ENCODE measurements at places on chromosomes 5 and 9.

DNA sequence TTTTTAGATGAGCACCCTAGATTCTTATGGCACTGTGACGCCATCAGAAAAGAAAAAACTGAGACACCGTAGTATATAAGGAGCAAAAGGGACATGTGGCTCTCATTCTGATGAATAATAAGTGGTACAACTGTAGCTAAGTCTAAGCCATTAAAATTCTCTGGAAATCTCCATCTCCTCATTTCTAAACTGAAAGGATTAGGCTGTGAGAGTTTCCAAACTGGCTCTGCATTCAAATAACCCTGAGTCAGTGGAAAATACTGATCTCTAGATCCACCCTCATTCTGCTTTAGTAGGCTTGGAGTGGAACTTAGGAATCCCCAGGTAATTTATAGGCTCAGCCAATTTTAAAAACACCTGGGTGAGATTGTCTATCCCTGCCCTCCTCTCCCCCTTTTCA lies 28.5 kb downstream of the PTAR1 start:
- peaks cover 57% of the 10 kb centered on the region for H3K36me3 ChIP-seq
- DNase-seq: no peak
- peaks cover 15% of the 10 kb centered on the region for H3K4me1 ChIP-seq

- peaks cover 32% of the 10 kb centered on the region for H3K27me3 ChIP-seq
- H3K27ac ChIP-seq: no peak overlapping the region
- H3K4me1 ChIP-seq: no peaks in the 10 kb centered on the region
- DNase-seq: no peak
- H3K36me3 ChIP-seq: peaks cover 2% of the 10 kb centered on the region
- no peak overlapping the region for H3K4me3 ChIP-seq
These were observed 230.9 kb downstream of the GADD45G start for GRCh38 chr9:89835666-89836065.

DNA sequence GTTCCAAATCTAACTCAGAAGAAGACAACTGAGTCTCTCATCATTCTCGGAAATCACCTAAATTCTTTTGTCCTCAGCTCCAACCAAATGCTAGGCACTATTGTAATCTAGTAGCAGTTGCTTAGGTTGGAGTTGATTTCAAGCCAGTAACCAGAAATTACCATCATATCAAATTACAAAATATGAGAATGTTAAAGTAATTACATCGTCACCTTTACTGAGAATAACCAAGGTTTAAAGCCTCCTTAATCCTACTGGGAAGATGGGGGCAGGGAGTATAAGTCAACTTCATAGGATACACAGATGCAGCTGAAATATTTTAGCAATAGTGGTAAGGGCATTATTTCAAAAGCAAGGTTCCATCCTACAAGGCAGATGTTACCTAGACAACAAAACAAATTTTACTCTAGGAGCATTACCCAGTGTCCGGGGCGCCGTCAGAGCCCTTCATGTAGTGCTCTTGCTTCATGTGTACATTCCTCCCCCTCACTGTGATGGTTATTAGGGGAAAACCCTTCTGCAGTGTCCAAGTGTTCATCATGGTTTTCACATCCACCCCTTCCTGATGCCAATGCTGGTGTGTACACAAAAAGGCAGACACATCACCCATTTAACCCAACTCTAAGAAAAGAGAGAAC lies 19.5 kb downstream of the ERAP1 start:
- peak overlapping the region; percentile 47 for H3K27ac ChIP-seq
- no peak overlapping the region for H3K4me3 ChIP-seq
- no peaks in the 10 kb centered on the region for H3K27me3 ChIP-seq
- no peaks in the 10 kb centered on the region for H3K4me1 ChIP-seq

GRCh38 chr9:100222674-100223073 lies 123.6 kb downstream of the INVS start:
- H3K27me3 ChIP-seq: no peaks in the 10 kb centered on the region
- H3K4me1 ChIP-seq: peaks cover 10% of the 10 kb centered on the region
- no peak overlapping the region for H3K4me3 ChIP-seq
- H3K27ac ChIP-seq: no peak overlapping the region
- peaks cover 7% of the 10 kb centered on the region for H3K36me3 ChIP-seq
- DNase-seq: no peak

GRCh38 chr5:58149746-58150145 lies 310.1 kb downstream of the PLK2 start:
- H3K4me1 ChIP-seq: no peaks in the 10 kb centered on the region
- H3K4me3 ChIP-seq: no peak overlapping the region
- no peak overlapping the region for H3K27ac ChIP-seq
- H3K27me3 ChIP-seq: no peaks in the 10 kb centered on the region
- no peak for DNase-seq

GRCh38 chr9:77531400-77531799 lies 116.7 kb downstream of the GNA14 start:
- H3K27ac ChIP-seq: no peak overlapping the region
- H3K27me3 ChIP-seq: no peaks in the 10 kb centered on the region
- no peaks in the 10 kb centered on the region for H3K36me3 ChIP-seq
- H3K4me1 ChIP-seq: no peaks in the 10 kb centered on the region
- no peak overlapping the region for H3K4me3 ChIP-seq

GRCh38 chr5:88883059-88883835 lies at the start of gene MEF2C:
TSS of gene MEF2C (minus strand) at chr5:88883184. CDS start at chr5:88823788, 59,396 bp downstream.
- peaks cover 18% of the 10 kb centered on the region for H3K4me1 ChIP-seq
- H3K4me3 ChIP-seq: peak within 1 kb of the TSS; percentile 94

GRCh38 chr9:133144904-133145851 lies 18.5 kb downstream of the GBGT1 start:
- peaks cover 9% of the 10 kb centered on the region for H3K36me3 ChIP-seq
- no peaks in the 10 kb centered on the region for H3K27me3 ChIP-seq
- peaks cover 47% of the 10 kb centered on the region for H3K4me1 ChIP-seq
- peak overlapping the region; percentile 91 for H3K27ac ChIP-seq

DNA sequence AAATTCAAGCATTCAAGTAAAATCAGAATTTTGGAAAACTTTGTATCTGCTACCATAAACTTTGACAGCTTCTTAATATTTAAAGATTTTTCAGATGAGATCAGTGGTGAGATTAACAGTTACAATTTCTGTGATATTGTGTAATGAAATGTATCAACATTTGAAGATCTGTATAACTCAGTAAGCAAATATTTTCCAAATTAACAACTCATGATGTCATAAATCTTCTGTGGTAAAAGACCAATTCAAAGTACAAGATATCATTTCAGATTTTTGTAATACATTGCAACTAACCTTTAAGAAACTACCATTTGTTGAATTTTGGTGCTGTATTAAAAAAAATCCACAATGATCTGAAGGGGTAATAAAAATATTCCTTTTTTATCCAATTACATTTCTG lies 352.2 kb downstream of the KIAA0825 start:
- no peak overlapping the region for H3K27ac ChIP-seq
- no peaks in the 10 kb centered on the region for H3K36me3 ChIP-seq

- H3K27me3 ChIP-seq: no peaks in the 10 kb centered on the region
- H3K27ac ChIP-seq: no peak overlapping the region
- no peaks in the 10 kb centered on the region for H3K4me1 ChIP-seq
These were observed 208.6 kb upstream of the RGMB start for GRCh38 chr5:98564836-98565235.

DNA sequence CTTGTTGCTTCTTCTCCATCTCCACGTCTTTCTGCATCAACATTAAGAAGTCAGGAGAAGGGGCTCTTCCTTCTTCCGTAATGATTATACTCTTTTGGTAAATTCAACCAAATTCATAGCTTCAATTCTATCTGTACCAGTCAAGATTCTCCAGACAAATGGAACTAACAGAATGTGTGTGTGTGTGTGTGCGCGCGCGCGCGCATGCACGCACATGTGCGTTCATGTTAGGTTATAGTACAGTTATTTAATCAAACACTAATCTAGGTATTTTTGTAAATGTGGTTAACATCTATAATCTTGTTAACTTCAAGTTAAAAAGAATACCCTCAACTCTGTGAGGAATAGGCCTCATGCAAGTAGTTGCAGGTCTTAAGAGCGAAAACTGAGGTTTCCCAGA lies 150.3 kb upstream of the TAS2R1 start:
- H3K4me1 ChIP-seq: no peaks in the 10 kb centered on the region
- no peak overlapping the region for H3K27ac ChIP-seq
- H3K4me3 ChIP-seq: no peak overlapping the region
- DNase-seq: no peak

GRCh38 chr9:82206490-82206889 lies 217.9 kb downstream of the SPATA31D1 start:
- H3K27me3 ChIP-seq: no peaks in the 10 kb centered on the region
- no peaks in the 10 kb centered on the region for H3K4me1 ChIP-seq
- H3K27ac ChIP-seq: no peak overlapping the region
- DNase-seq: no peak
- no peaks in the 10 kb centered on the region for H3K36me3 ChIP-seq

DNA sequence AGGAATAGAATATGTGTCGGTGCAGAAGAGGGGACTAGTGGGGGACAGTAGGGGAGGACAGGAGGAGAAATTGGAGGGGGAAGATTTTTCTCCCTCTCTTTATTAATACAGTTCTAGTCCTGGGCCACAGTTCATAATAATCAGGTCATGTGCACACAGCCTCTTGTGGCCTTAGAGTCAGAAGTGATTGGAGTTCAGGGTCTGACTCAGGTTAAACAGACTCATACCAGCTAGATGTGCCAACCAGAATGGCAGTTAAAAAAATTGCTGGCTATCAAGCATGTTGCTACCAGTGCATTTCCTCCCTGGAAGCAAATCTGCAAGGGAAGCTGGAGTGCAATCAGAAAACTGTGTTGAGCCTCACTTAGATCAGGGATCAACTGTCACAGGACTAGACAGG lies 132.7 kb upstream of the MAP1B start:
- peaks cover 3% of the 10 kb centered on the region for H3K27me3 ChIP-seq
- DNase-seq: no peak
- no peak overlapping the region for H3K27ac ChIP-seq

- no peak overlapping the region for H3K4me3 ChIP-seq
- no peaks in the 10 kb centered on the region for H3K36me3 ChIP-seq
- H3K27me3 ChIP-seq: no peaks in the 10 kb centered on the region
- H3K27ac ChIP-seq: no peak overlapping the region
- DNase-seq: no peak
These were observed 42.0 kb upstream of the ORM1 start for GRCh38 chr9:114280636-114281472.

- H3K27me3 ChIP-seq: peaks cover 6% of the 10 kb centered on the region
- H3K36me3 ChIP-seq: no peaks in the 10 kb centered on the region
- H3K27ac ChIP-seq: no peak overlapping the region
- no peak overlapping the region for H3K4me3 ChIP-seq
- H3K4me1 ChIP-seq: no peaks in the 10 kb centered on the region
These were observed 31.3 kb upstream of the DAP start for GRCh38 chr5:10792336-10792735.

GRCh38 chr9:70439991-70440706 lies 25.7 kb upstream of the KLF9 start:
- no peak for DNase-seq
- no peaks in the 10 kb centered on the region for H3K36me3 ChIP-seq
- no peaks in the 10 kb centered on the region for H3K27me3 ChIP-seq
- H3K27ac ChIP-seq: no peak overlapping the region
- H3K4me1 ChIP-seq: peaks cover 8% of the 10 kb centered on the region

DNA sequence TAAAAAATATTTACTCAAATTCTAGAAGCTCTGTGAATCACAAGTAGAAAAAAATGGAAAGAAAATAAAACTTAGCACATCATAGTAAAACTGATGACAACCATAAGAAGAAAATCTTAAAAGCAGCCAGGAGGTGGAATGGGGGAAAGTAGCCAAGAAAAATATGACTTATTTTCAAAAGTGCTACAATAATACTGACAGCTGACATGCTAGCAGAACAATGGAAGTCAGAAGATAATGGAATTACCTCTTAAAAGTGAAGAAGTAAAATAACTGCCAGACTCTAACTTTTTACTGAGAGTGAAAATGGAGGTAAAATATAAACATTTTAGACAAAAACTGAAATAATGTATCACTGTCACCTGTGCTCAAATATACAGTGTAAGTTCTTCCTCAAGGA lies 532.2 kb upstream of the SGCD start:
- no peaks in the 10 kb centered on the region for H3K27me3 ChIP-seq
- H3K36me3 ChIP-seq: no peaks in the 10 kb centered on the region
- H3K4me3 ChIP-seq: no peak overlapping the region
- no peak for DNase-seq
- H3K4me1 ChIP-seq: no peaks in the 10 kb centered on the region

GRCh38 chr5:33079548-33079947 lies 361.2 kb upstream of the TARS1 start:
- no peaks in the 10 kb centered on the region for H3K27me3 ChIP-seq
- H3K4me3 ChIP-seq: no peak overlapping the region
- no peaks in the 10 kb centered on the region for H3K4me1 ChIP-seq
- H3K27ac ChIP-seq: no peak overlapping the region
- DNase-seq: no peak

GRCh38 chr9:80791836-80792235 lies 897.5 kb downstream of the TLE1 start:
- no peaks in the 10 kb centered on the region for H3K27me3 ChIP-seq
- DNase-seq: no peak
- H3K4me1 ChIP-seq: no peaks in the 10 kb centered on the region
- H3K4me3 ChIP-seq: no peak overlapping the region
- no peak overlapping the region for H3K27ac ChIP-seq

DNA sequence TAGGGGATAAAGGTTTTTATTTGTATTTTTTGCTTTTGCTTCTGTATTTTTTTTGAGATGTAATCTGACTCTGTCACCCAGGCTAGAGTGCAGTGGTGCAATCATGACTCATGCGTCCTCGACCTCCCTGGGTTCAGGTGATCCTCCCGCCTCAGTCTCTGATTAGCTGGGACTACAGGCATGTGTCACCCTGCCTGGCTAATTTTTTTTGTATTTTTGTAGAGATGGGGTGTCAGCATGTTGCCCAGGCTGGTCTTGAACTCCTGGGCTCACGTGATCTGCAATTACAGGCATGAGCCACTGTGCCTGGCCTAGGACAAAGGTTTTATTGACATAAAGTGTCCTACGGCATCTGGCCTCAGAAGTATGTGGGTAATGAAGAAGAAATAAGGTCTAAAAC lies 297.1 kb upstream of the C9orf72 start:
- no peaks in the 10 kb centered on the region for H3K4me1 ChIP-seq
- DNase-seq: no peak
- H3K27me3 ChIP-seq: no peaks in the 10 kb centered on the region
- H3K27ac ChIP-seq: no peak overlapping the region
- H3K4me3 ChIP-seq: no peak overlapping the region

GRCh38 chr9:101376111-101376848 lies 8.5 kb downstream of the BAAT start:
- H3K4me3 ChIP-seq: no peak overlapping the region
- no peak overlapping the region for H3K27ac ChIP-seq
- H3K27me3 ChIP-seq: peaks cover 3% of the 10 kb centered on the region
- H3K36me3 ChIP-seq: no peaks in the 10 kb centered on the region
- H3K4me1 ChIP-seq: no peaks in the 10 kb centered on the region

DNA sequence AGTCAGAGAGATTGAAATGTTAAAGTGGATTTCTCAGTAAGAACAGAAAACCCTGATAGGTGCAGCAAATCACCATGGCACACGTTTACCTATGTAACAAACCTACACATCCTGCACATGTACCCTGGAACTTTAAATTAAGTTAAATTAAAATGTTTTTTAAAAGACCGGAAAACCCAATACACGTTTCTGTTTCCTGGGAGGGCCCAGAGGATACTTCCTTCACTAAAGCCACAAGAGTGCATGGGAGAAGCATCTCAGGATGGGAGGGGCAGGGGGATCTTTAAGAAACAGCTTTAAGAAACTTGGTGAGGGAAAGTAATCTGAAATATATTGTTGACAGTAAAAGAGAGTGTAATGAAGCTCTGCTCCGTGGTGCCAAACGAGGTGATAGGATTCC lies 164.7 kb upstream of the PTGER4 start:
- peaks cover 10% of the 10 kb centered on the region for H3K36me3 ChIP-seq
- H3K27ac ChIP-seq: peak overlapping the region; percentile 64
- H3K4me1 ChIP-seq: peaks cover 35% of the 10 kb centered on the region
- no peak for DNase-seq
- H3K27me3 ChIP-seq: no peaks in the 10 kb centered on the region

- DNase-seq: no peak
- H3K36me3 ChIP-seq: no peaks in the 10 kb centered on the region
- H3K27ac ChIP-seq: no peak overlapping the region
- no peak overlapping the region for H3K4me3 ChIP-seq
These were observed 59.9 kb downstream of the HABP4 start for GRCh38 chr9:96509848-96510247.

Data from T-helper 2 cell treated with Interferon-gamma antibody and Interleukin-4, amounts not matched to agents 5 μg/mL and 100 μg/mL, for 36 hours (primary cell).